NK-92 treated with Interleukin-12 subunit alpha and Interleukin-12 subunit beta, amount 100 ng/mL, for 24 hours (cell line): ENCODE measurements at places on chromosomes 5 and 9.

DNA sequence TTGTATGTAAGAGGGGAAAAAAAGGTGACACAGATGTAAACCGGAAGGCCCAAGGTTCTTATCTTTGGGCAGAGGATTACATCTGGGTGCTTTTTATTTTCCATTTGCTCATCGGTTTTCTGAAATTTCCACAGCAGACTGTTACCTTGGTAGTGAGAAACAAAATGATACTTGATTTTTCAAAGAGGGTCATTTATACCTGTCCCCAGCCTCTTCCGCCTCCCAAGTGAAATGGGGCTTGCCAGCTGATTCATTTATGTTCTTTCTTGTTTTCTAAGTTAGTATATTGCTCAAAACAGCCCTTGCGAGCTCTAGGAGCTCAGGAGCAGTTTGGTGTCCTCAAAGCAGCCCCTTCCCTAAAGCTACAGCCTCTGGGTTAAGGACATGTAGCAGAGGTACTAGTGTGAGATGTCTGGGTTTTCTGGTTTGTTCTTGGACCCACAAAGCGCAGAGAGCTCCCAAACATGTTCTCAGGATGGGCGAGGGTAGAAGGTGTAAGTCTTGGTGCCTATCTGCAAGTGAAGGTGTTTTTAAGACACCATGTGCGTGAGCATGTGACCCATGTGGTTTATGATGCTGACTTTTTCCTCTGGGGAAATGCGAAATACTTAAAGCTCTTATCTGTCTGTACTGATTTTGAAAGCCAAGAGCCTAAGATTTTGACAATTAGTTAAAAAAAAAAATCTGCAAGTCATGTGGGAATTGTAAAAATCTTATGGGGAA, 38.3 kb downstream of the DAPK1 start:
- no peak for DNase-seq

DNA sequence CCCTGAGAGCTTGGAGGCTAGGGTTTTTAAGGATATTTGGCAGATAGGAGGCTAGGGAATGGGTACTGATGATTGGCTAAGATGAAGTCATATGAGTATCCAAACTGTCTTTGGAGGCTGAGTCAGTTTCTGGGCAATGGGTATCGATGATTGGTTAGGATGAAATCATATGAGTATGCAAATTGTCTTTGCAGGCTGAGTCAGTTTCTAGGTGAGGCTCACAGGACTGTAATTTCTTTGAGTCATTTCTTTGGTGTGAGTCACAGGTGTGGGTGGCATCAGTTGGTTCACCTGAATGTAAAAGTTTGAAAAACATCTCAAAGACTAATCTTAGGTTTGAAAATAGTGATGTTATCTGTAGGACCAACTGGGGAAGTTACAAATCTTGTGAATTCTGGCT, 1068.0 kb downstream of the NR2F1-AS1 start:
- no peak for DNase-seq

GRCh38 chr9:88370346-88370745, 17.9 kb upstream of the SPIN1 start:
- no peak for DNase-seq

- DNase-seq, result no peak
Observed at GRCh38 chr9:98450496-98450895, 195.0 kb upstream of the TBC1D2 start.

- no peak for DNase-seq
Observed at GRCh38 chr5:149932445-149933350, 11.9 kb downstream of the PDE6A start.

GRCh38 chr5:1737790-1738405, 61.7 kb downstream of the MRPL36 start:
- peak; percentile 18 for DNase-seq
